ENCODE measurements at places on chromosomes 12 and 14.

DNA sequence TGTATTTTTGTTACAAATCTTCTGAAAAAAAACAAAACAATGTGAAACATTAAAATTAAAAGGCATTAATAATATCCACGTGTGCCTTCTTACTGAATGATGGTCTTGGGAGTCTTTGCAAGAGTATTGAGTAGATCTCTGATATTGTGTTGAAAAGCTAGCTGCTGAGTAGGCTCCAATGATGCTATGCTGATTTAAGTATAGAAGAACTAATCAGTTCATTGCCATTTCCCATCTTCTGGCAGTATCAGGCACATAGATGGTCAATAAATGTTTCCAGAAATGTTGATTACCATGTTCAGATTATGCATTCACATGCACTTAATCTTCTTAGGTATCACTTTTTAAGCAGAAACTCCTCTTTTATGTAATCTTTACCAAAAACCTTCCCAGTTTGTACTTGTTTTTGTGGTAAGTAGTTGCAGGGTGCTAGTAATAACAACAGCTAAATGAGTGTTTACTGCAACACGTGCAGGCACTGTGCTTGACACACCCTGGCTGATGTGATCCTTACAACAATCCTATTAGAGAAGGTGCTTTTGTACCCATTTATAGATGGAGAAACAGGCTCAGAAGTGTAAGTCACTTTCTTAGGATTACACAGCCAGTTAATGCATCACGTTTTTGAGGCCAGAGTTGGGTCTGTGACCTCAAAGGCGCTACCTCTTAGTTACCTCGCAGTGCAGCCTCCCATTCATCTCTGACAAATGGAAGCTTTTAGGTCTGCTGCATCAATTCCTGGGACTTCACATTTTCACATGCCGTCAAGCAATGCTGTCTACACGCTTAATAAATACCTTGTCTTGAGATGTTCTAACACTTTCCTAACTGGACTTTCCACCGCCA lies 46.9 kb downstream of the EID3 start:
- DNase-seq: no peak

DNA sequence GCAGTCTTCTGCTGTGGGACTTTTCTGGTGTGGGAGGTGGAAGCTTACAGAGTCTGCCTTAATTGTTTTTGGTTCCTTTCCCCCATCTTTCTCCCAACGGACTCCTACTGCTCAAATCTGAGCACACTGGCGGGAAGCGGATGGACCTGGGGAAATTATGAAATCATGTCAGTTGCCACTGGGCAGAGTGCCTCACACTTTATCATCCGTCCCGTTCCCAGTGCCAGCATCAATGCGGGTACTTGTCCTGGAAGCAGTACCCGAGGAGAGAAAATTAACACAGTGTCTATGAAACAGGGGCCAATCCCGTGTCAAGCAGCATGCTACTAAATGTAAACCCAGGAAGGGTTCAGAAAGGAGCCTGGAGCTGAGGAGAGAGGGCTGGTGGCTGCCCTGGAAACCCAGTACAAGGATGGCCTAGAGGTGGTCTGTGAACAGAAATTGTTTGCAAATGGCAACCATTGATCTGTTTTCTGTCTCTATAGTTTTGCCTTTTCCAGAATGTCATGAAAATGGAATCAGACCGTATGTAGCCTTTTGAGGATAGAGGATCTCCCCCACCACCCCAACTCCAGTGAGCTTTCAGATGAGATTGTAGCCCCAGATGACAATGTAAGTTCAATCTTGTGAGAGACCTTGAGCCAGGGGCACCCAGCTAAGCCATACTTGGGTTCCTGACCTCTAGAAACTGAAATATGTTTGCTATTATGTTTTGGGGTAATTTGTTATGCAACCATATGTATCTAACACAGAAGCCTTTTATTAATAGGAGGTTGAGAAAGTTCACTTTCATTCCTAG lies 908 bp upstream of the CDKL1 start:
- DNase-seq: no peak

DNA sequence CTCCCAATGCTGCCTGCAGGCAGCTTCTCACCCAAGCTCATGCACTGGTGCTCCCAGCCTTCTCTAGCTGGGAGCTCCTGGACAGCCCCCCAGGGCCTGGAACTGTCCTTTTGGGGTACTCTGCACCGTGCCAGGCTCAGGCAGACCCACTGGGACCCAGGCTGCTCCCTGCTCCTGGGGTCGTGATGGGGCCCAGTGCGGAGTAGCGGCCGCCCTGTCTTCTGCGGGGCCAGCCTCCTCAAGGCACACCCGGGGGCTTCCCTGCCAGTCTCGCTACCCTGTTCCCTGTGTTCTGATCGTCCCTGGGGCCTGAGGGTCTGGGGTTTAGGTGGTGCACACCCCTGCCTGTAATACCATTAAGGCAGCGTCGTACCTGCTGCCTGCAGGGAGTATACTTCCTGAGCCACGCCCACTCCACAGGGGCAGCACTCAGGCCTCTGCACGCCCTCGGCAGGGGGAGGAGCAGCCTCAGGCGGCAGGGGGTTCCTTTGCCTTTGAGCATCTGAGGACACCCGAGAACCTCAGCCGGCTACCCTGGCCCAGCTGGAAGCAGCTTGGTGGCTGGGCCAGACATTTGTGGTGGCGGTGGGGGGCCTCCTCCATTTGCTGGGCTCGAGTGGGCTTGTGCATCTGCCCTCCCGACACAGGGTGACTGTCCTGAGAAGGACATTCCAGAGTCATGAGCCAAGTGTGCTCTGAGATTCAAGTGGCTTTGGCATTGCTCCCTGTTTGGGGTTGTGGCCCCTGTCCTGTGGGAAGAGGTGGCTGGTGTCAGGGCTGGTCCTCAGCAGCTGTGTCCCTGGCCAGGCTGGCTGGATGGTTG lies 9.2 kb upstream of the CRIP2 start:
- DNase-seq: no peak

- DNase-seq: no peak
Measured at GRCh38 chr12:115813256-115813655, 464.2 kb downstream of the MED13L start.

DNA sequence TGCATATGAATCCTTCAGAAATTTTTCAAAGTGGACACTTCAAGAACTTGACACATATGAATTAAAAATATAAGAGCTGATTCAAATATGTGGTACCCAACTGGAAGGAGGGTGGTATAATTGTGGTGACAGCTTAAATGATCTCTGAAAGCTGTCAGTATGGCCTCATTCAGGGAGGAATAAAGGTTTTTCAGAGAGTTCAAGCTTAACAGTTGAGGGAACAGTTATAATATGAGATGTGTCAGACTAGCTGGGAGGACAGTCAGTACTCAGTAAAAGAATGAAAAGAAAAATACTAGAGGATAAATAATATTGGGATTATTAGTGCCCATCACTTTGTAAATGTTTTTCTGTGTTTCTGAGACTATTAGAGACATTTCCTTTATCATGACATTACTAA lies 277.5 kb downstream of the RASSF9 start:
- no peak for DNase-seq

GRCh38 chr14:40218282-40218941 lies 786.2 kb upstream of the FBXO33 start:
- DNase-seq: no peak

GRCh38 chr12:79690142-79690637 lies 574 bp downstream of the PAWR start:
- DNase-seq: no peak

DNA sequence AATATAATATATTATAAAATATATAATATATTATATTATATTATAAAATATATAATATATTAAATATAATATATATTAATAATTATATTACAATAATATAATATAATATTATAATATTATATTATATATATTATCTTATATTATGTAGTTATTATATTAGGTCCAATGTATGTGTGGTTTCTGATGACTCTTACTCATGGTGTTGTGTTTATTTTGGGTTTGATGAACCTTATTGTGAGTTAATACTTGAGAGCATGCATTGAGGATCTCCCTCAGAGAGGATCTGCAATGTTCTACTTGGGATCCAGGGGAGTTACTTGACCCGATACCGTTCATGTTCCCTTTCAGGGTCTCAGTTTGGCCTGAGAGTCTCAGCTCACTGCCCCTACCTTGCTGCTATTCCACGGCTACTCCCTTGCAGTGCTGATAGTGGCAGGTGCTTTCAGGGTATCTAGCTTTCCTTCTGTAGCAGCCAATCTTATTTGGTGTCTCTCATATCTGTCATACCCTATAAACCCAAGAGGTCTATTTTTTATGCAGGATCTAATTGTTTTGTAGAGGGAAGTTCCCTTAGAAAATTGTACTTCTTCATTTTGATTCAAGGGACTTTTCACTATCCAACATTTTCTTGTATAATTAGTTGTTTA lies 89.1 kb upstream of the ZDHHC17 start:
- DNase-seq: no peak

GRCh38 chr12:104304261-104305009 lies 896 bp downstream of the EID3 start:
- no peak for DNase-seq

GRCh38 chr14:68306934-68307789 lies 485.7 kb downstream of the ZFP36L1 start:
- no peak for DNase-seq

DNA sequence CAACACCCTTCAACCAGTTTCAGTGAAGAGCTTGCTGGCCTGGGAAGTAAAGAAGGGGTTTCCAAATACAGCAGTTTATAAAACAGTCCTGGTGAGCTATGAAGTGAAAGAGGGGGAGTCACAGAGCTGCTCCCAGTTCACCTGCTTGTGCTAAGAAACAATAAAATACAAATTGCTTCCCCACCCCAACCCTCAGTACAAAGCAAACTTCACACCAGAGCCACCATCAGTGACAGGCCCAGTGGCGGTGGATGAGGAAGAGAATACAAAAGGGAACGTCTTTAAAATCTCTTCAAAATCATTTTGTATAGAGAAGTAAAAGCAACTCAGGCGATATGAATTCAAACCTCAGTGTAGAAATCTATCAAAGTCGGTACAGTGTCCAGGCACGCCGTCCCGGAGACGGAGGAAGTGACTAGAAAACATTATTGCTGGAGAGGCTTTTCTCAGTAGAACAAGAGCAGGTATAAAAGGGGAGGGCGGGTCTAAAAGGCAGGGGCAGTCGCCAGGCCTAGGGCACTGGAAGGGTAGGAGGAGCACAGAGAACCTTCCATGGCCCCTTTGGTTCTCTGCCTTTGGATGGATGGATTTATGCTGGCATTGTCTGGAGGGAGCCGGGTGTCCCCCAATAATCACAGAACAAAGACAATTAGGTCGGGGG lies 10.5 kb upstream of the RPLP0 start:
- DNase-seq: no peak

DNA sequence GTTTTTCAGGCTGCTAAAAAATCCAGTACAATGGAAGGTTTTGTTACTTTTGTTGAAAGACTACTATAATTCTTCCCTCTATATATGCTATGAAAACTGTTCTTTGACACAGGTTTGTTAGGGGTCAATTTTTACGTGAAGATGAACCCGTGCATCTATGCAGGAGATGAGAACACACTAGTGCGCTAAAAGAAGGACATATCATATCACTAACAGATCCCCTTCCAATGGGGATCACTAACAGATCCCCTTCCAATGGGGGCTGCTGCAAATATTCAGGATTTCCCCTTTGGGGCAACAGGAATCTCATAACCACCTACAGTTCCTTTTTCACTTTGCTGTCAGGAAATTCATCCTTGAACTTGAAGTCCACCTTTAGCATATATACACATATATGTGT lies 75.1 kb downstream of the CLMN start:
- DNase-seq: no peak

GRCh38 chr12:75882421-75882820 lies 149.2 kb downstream of the PHLDA1 start:
- no peak for DNase-seq

- DNase-seq: no peak
Measured at GRCh38 chr12:58346032-58346632, 404.8 kb downstream of the ATP23 start.

DNA sequence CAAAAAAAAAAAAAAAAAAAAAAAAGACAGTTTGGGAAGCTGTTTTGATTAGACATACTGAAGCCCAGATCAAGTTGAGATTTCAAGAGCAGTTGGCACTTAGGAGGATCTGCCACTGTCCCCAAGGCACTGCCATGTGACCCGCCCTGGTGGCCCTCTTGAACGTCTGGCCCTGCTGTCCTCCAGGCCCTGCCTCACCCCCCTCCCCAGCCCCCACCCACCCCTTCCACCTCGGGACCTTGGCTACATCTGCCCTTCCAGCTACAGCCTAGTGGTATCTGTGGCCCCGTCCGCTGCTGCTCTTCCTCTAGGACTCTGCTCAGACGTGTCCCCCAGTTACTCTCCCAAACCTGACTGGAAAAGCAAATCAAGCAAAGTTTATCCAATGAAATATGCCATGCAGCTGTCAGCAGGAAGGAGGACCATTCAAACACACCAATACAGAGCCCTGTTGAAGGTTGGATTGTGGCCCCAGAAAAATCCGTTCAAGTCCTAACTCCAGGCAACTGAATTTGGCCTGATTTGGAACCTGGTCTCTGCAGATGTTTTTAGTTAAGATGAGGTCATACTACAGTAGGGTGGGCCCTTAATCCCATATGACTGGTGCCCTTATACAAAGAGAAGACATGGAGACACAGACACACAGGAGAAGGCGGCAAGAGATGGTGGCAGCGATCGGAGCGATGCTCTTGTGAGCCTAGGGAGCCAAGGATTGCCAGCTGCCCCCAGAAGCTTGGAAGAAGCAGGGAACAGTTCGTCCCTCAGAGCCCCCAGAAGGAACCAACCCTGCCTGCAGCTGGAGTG lies 17.7 kb downstream of the SLC25A29 start:
- DNase-seq: no peak

DNA sequence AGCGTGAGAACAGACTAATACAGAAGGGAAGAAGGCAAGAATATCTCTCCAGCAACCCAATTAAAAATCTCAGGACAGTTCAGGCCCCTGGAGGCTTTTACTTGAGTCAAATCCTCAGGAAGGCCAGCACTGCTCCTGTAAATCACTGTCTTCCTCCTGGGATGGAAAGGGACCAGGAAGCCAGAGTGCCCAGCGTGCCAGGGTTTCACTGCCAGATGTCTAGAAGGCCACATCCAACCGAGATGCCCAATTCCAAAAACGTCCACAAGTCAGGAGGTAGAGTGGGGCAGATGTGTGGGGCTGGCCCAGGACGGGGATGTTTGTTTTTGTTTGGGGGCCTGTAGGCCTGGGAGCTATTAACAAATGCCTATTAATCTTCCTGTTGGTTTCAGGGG lies 332.0 kb downstream of the MED13L start:
- no peak for DNase-seq

- DNase-seq: no peak
Measured at GRCh38 chr12:64682572-64683277, 72.4 kb downstream of the RASSF3 start.

GRCh38 chr12:124411281-124411878 lies 116.5 kb downstream of the RFLNA start:
- no peak for DNase-seq

Data from activated CD4-positive, alpha-beta T cell treated with anti-CD3 and anti-CD28 coated beads for 1 hour (primary cell).